ENCODE measurements at places on chromosomes 16 and 17.

DNA sequence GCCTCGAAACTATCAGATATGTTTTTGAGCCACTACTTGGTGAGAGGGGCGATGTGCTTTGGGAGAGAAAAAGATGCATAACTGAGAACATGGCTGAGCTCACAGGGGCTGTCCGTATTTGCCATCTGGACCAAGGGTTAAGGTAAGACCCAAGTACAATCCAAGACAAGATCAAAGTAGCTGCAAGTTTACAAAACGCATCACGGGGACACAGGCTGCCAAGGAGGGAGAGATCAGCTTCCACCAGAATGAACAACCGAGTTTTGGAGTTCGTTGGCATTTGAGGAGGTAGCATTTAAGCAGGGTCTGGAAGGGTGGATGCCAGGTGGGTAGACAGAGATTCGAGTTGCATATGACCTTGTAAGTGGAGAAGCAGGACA is 2.2 kb downstream of the PITPNC1 start:
- no peak for DNase-seq

DNA sequence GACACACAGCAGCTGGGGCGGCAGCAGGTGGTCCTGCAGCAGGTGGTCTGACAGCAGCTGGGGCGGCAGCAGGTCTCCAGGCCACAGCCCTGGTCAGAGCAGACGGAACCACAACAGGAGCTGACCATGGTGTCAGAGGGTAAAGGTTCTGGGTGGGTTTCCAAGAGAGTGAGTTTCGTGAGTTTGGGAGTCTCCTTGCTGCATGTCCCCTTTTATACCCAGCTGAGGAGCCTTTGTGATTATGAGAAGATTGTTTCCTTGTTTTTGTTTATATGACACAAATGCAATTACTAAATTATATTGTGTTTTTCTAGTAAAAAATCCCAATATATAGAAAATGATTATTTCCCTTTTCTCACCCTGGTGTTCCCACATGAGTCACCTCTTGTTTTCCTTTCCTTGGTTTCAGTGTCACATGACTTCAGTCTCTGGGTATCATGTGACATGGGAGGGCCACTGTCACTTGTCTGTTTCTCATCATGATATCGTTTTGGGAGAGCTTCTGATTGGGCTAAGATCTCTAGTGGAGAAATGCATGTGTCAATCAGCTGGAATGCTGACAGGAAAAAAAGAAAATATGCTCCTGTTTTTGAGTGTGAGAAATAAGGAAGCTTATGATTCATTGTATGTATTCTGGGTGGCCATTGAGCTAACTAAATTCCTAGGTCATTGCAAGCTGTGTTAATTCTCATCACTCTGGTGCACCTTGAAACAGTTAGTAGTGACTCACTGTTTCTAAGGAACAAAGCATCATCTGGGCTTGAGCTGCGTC is at the start of gene KRTAP4-6:
KRTAP4-6 (minus strand) TSS at position 185 of the 772 bp plus-strand sequence; CDS start at position 128, 57 bp downstream.
- DNase-seq = no peak

DNA sequence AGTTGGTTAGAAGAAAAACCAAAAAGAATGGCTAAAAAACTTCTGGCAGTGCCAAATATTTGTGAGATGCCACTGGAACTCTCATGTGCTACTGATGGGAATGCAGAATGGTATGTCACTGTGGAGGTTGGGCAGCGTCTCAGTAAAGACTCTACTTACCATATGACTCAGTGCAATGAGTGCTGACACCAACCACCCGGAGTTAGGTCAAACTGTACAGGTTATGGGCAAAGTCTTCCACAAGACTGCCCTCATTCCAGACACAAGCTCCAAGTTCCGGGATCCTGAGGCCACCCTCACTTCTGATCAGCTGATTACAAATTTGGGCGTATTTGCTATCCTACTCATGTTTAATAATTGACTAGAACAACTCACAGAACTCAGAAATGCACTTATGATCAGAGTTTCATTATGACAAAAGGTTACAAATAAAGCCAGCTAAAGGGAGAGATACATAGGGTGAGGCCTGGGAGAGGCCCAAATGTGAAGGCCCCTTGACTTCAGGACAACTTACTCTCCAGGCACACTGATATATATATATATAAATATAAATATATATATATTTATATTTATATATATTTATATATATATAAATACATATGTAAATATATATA is 114.9 kb downstream of the TRIM37 start:
- no peak for DNase-seq

DNA sequence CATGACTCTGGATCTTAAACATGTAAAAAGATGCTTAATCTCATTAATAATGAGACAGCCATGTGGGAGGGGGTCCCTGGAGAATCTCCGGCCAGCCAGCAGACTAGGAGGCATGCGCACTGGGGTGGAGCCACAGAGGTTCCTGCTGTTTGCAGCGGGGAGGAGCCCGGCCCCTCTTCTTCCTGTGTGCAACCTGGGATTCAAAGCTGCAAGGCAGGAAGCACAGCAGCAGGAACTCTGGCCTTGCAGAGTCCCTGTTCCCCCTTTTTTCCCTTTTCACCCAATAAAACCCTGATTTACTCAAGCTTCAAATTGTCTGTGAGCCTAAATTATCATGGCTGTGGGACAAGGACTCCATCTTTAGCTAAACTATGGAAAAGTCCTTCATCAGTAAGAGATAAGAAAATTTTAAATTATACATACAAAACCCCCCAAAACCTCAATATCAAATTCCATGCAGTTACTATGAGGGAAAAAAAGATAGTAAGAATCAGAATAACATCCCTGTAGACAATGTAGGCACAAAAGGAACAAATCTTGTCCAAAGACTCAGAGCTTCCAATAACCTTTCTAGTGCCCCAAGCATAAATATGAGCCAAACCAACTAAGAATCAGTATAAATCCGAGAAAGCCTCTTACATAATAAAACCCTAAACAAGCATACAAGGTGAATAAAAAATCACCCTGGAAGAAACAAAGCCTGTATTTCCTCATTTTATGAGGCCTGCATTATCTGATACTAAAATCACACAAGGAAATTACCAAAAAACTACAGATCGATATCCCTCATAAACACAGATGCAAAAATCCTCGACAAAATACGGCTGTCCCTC is 12.1 kb downstream of the CFDP1 start:
- DNase-seq = no peak

GRCh38 chr16:11794996-11795886 is 1.8 kb downstream of the ZC3H7A start:
- no peak for DNase-seq

GRCh38 chr16:87125206-87126155 is 191.7 kb downstream of the C16orf95 start:
- no peak for DNase-seq

GRCh38 chr17:77306790-77307478 is 166.2 kb downstream of the SEC14L1 start:
- DNase-seq = no peak

- no peak for DNase-seq
These were observed 13.3 kb upstream of the PITPNM3 start for GRCh38 chr17:6569370-6570285.

- no peak for DNase-seq
These were observed 6.6 kb upstream of the N4BP1 start for GRCh38 chr16:48616571-48616970.

DNA sequence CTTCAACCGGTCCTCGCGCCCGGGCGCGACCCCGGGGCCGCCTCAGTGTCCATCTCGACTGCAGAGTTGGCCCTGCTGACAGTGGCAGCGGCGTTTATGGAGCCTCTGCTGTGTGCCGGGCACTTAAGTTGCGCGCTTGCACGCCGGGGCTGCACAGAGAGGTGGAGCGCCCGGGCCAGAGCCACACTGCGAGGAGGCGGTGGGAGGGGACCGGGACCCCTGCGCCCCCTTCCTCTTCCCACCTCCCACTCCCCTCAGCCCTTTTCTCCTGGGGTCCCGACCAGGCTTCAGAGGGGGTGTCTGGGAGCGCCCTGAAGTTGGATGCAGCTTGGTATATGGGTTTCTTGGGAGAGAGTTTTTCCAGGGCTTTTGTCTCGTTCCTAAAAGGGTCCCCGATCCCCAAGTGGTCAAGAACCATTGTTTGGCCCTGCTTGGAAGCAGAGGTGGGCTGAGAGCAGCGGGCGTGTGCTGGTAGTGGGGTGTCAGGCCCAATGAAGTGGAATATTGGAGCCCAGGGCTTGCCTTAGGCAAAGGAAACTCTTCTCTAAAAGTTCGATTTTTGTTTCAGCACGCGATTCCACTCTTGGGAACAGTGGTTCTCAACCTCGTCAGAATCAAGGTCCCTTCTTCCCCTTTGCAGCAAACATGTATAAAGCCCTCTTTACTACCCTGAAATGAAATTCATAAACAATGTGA is 605 bp downstream of the MRTFB start:
- DNase-seq = no peak

DNA sequence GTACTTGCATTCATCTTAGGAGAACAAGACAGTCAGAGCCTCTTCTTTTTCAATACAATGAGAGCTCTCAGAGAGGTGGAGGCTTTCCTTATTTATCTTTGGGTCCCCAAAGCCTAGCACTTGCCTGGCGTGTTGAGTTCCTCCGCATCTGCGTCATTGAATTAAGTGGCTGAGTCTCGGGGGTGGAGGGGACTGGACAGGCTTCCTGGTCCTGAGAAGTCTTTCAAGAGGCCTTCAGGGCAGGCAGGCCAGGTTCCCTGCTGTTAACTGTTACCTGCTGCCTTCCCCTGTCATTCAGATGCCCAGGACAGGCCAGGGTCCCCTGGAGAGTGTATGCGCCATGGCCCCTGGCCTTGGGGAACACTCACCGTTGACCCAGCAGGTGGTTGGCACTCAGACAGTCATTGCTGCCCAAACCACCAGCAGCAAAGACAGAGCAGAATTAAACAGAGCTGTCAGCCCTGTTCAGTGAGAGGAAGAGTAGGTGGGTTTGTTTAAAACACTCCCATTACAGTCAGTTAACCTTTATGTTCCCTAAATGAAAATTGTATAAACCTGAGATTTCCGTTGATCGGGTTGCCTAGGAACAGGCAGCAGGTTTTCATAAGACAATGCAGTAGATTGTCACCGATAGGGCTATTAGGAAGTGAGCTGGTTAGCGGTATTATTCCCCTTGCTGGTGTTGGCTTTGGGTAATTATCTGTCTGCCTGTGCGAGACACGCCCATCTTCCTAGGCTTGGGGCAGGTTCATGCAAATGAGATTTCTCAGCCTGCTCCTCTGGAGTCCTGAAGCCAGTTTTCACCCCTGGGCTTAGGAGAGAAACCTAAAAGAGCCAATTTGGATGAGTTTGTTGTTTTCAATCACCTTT is 132.7 kb downstream of the CCDC182 start:
- no peak for DNase-seq

GRCh38 chr16:27561216-27561615 is 11.3 kb downstream of the KATNIP start:
- no peak for DNase-seq

DNA sequence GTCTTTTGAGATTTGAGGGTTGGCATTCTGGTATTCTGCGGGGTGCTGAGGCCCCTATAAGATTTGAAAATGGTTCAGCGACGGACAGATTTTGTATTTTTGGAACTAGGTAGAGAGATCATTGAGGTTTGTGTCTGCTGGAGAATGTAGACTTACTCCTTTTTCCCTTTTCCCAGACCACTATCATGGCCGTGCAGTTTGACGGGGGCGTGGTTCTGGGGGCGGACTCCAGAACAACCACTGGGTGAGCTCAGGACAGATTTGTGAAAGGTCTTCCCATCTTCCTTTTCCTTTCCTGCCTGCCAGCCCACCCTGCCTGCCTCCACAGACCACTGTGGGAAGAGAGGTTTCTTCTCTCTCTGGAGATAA is 572 bp downstream of the PSMB6 start:
- no peak for DNase-seq

GRCh38 chr17:41659427-41660212 is 29.1 kb upstream of the EIF1 start:
- no peak for DNase-seq

DNA sequence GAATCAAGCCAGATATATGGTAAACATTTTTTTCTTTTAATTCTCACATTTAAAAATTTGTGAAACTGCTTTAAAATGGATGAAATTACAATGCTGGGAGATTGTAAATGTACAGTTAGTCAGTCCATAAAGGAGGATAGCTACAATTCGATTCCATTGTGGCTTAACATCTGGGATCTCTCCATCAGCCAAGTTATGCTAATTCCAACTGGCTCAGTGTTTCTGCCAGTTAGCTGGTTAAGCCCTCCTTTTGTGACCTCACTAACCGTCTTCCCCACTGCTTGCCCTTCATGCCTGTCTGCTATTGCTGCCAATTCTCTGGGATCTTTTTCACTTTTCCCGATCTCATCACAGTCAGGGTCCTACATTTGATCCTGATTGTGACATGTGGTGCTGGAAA is 1347.6 kb downstream of the CDH11 start:
- no peak for DNase-seq

DNA sequence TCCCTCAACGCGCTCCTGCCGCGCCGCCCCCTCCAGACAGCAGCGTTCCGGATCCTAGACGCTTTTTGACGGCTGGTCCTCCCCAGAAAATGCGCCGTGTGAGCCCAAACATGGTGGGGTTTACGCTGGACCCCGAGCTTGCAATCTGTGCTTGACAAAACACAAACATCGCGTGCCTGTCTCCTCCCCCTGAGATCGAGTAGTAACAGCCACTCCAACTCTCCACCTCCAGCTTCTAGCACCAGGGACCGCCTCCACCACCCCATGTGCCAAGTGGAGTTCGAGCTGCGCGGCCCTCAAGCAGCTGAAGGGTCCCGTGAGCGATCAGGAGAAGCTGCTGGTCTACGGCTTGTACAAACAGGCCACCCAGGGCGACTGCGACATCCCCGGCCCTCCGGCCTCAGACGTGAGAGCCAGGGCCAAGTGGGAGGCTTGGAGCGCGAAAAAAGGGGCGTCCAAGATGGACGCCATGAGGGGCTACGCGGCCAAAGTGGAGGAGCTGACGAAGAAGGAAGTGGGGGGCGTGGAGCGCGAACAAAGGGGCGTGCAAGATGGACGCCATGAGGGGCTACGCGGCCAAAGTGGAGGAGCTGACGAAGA is 656 bp upstream of the GEMIN4 start:
- DNase-seq = peak; percentile 50

- DNase-seq = no peak
These were observed 3.3 kb upstream of the FBXL20 start for GRCh38 chr17:39404542-39405378.

GRCh38 chr16:804193-805048 is 3.9 kb upstream of the GNG13 start:
- no peak for DNase-seq

DNA sequence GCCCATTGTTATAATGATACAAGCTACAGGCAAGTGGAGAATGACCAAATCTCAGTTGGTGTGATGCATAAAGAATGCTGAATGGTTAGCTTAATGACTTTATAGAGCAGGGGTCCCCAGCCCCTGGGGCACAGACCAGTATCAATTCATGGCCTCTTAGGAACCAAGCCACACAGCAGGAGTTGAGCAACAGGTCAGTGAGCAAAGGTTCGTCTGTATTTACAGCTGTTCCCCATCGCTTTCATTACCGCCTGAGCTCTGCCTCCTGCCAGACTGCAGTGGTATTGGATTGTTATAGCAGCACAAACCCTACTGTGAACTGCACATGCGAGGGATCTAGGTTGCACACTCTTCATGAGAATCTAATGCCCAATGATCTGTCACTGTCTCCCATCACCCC is 114.0 kb upstream of the ZFHX3 start:
- no peak for DNase-seq
